CD8-positive, alpha-beta T cell (primary cell): ENCODE measurements at places on chromosomes 5 and 9.

GRCh38 chr9:134379831-134380365 lies 53.6 kb downstream of the RXRA start:
- DNase-seq = no peak

- DNase-seq = no peak
Measured at GRCh38 chr5:64273276-64273675, 107.6 kb downstream of the RNF180 start.

DNA sequence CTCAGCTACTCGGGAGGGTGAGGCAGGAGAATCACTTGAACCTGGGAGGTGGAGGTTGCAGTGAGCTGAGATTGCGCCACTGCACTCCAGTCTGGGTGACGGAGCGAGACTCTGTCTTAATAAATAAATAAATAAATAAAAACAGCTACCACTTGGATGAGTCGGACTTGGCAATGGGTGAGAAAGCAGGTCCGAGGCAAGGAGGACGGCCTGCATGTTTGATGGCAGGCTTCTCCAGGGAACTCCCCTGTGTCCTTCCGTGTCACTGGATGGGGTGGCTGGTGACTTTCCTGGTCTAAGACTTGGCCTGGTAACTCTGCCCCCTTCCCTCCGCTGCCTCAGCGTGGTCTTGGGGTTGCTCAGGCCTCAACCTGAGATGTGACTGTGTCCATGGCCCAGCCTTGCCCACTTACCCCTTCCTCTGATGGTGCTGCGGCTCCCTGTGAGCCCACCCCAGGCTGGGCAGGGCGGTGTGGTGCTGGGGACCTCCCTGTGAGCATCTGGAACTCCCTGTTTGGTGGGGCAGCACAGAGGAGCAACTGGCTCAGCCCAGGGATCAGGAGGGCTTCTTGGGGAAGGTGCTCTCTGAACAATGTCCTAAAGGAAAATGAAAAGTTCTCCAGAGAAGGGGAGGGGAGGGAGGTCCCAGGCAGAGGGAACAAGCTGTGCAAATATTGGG lies 62.5 kb upstream of the PSD2 start:
- DNase-seq = no peak

GRCh38 chr5:138503487-138504270 lies 38.4 kb downstream of the EGR1 start:
- DNase-seq = no peak

- no peak for DNase-seq
Measured at GRCh38 chr9:127991017-127991756, 10.4 kb upstream of the EEIG1 start.

DNA sequence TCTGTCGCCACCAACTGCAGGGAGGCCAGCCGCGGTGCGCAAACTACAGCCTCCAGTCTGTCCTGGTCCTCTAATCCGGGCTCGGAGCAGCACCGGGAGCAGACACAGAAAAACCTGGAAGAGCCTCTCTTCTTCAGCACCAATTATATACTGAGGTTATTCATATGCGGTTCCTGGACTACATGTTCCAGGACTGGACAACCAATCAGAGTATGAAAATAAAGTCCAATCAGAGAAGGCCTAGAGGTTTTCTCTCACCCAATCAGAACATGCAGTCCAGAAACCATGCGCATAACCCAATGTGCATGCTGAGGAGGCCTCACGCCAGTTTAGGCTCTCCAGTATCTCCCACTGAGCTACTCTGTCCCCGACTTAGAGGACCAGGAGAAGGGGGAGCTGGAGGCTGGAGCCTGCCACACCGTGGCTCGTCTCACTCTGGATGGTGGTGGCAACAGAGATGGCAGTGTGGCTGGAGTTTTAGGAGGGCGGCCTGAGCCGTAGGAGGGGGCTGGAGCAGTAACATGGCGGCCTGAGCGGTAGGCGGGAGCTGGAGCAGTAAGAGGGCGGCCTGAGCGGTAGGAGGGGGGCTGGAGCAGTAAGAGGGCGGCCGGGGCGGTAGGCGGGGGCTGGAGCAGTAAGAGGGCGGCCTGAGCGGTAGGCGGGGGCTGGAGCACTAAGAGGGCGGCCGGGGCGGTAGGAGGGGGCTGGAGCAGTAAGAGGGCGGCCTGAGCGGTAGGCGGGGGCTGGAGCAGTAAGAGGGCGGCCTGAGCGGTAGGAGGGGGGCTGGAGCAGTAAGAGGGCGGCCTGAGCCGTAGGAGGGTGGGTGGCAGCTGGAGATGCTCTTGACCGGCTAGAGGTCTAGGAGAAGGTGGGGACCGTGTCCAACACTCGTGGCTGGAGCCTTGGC lies 20.4 kb upstream of the TRIM52 start:
- no peak for DNase-seq

- DNase-seq = no peak
Measured at GRCh38 chr5:117486879-117487391, 912.3 kb upstream of the SEMA6A start.

DNA sequence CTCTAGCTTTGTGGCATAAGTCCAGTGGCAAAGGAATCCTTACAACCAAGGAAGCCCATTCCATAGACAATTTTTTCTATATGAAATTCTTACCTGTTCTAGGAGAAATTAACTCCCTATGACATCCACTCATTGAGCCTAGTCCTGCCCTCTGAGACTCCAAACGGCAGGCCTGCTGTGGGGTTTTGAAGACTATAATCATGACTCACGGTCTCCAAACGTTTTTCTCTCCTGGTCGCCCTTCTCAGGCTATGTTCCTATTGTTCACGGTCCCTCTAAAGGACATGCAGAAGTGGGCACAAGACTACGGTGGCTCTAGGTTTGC lies 611 bp downstream of the EXOSC3 start:
- no peak for DNase-seq

GRCh38 chr5:156912869-156913268 lies 50.2 kb downstream of the TIMD4 start:
- DNase-seq = no peak

GRCh38 chr9:70502690-70503089 lies 88.2 kb upstream of the KLF9 start:
- DNase-seq = no peak

DNA sequence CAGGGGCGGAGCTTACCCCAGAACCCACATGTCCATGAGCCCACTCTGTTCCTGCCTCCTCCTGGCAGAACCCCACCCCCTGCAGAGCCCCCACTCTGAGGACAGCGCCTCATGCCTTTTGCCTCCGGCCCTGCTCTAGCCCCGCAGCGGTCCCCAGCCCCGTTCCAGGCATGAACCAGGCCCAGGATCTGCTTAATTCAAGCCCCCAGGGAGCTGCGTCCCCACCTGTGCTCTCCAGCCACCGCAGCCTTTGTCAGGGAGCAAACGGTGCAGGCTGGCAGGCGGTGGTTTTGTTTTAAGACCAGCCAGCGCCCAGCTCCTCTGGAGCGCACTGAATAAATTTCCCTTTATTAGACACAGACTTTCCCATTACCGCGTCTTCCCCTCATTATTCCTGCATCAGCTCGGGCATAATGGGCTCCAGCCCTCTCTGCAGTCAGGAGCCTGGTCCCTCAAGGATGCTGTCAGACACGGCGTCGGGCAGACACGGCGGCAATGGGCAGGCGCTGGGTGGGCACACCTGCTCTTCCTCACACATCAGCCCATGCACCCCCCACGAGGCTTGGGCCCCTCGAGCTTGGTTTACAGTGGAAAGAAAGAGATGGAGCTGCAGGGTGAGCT lies 137.6 kb downstream of the OLFM1 start:
- no peak for DNase-seq

GRCh38 chr9:109507421-109507838 lies 9.3 kb upstream of the PTPN3 start:
- no peak for DNase-seq

GRCh38 chr5:54294097-54294667 lies 16.2 kb downstream of the ARL15 start:
- no peak for DNase-seq

- DNase-seq = no peak
Measured at GRCh38 chr5:118185018-118185417, 803.3 kb downstream of the DTWD2 start.

GRCh38 chr9:14531341-14532269 lies 161.6 kb downstream of the ZDHHC21 start:
- no peak for DNase-seq

DNA sequence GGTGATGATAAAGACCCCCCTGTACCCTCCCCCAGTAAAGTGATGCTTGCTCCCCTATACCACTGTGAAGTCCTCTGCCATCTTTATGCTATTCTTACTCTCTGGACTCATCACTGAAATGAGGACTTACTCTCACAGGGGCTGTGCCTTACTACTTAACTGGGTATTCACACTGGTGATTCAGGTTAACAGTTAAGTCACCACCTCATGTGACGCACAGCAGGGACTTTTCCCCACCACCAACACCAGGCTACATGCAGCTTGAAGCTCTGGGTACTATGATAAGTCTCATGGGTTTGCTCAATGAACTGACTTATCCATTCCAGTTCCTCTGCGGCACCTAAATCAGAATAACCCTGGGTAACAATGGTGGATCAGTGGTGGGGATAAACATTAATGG lies 163.7 kb downstream of the ELAVL2 start:
- DNase-seq = no peak

- DNase-seq = no peak
Measured at GRCh38 chr9:135554718-135555117, 6.8 kb upstream of the PAEP start.

DNA sequence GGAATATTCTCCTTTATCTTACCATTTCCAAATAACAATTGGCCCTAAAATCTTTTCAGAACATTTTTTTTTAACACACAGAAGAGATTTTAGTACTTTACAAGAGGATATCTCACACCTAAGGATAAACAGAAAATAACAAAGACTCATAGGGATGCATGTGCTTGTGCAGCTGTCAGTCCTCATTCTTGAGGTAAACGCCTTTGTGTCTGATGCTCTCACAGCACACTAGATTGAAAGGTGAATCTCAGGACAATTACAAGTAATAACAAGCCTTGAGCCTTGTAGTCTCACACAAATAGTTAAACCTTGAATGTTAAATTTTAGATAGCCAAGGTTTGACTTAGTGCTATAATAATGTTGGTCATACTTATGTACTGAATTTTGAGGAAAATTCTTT lies 439.2 kb downstream of the PTPRD start:
- no peak for DNase-seq

DNA sequence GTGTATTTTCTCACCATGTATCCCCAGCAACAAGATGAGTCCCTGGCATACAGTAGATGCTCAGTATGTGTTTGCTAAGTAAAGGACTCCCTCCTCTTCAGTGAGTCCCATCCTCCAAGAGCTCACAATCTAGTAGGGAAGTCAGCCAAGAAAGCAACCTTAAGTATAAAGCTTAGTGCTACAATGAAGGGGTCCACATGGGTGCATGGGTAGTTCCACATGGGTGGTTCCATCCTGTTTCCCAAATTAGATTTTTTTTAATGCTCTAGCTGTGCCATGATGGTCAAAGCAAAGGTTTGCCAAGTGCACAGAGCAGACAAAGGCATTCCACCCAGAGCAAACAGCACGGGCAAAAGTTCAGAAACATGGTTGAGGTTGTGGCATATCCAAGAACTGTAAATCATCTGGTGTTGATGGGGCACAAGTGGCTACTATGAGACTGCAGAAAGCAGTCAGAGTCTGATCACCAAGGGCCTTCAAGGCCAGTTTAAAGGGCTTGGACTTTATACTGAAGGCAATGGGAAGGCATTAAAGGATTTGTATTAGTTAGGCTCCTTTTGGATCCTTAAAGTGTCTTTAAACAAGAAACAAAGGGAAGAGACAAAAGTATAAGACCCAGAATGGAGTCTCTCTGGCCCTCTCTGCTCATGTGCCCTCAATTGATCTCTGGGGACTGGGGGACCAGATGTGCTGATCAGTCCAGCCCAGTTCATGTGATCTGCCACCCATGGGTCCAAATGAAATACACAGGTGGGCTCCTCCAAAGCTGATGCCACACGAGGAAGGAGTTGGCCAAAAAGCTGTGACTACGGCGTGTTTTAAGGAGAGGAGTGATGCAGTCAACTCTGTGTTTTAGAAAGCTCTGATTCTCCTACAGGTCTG lies 9.0 kb upstream of the CPLX2 start:
- DNase-seq = no peak

DNA sequence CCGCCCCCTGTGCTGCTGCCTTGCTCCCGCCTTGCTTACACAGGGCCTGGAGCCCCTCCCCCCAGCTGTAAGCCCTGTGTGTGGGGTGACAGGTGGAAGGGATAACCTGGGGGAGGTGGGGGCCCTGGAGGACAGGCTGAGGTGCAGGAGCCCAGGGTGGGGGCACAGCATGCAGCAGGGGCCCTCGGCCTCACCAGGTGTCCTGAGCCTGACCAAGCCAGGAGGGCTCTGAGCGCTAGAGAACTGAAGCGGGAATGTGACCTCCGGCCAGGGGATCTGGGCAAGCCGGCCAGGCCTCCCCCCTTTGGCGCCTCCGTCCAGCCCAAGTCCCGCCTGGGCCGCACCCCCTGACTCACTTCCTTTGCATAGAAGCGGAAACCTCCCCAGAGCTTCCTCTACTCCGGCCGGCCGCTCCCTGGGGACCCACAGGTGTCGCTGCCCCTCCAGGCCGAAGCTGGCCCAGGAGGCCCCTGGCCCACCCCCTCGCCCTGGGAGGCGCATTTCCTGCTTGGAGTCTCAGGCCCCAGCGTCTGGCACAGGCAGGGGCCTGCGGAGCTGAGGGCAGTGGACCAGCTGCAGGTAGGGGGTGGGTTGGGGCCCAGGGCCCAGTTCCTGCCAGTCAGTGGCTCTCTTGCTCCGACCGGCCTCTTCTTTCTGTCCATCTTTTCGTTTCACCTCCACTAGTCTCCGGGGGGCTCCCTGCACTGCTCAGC lies at the start of gene TOR4A:
Gene TOR4A, plus strand, starts transcription at position 398 of the 713 bp plus-strand sequence. CDS start 964 bp downstream, outside the sequence.
- DNase-seq = peak; percentile 48

GRCh38 chr5:34570721-34571676 lies 85.1 kb upstream of the RAI14 start:
- no peak for DNase-seq

DNA sequence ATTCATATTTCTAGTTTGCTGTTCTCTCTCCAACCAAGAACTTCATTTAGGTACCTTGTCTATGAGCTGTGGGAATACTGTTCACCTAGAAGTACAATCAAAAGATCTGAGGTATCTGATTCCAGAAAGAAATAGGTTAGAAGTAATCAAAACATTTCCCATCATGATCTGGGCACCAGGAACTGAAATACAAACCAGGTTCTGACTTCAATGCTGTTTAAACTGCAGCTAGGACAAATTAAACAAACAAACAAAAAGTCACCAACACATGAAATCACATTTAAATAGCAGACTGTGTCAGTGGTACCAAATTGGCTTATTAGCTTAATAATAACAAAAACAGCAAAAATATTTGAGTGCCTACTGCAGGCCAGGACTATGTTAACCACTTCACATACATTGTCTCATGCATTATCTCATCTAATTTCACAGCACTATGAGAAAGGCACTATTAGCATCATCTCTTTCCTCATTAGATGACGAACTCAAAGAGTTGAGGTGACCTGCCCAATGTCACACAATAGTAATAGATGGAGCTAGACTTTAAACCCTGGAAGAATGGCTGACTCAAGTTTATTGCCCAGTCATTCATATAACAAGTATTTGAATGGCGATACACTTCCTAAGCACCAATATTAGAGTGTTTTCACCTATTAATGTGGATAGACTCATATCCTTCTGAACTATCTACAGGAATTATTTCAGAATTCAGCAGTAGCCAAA lies 14.5 kb downstream of the PLPP1 start:
- DNase-seq = no peak

GRCh38 chr9:77158772-77159513 lies 18.4 kb upstream of the VPS13A start:
- no peak for DNase-seq
